Activated T-helper 1 cell treated with anti-CD3 and anti-CD28 coated beads, Interleukin-2, amount 50 U/mL, for 16 hours (primary cell): ENCODE measurements at places on chromosomes 5 and 9.

DNA sequence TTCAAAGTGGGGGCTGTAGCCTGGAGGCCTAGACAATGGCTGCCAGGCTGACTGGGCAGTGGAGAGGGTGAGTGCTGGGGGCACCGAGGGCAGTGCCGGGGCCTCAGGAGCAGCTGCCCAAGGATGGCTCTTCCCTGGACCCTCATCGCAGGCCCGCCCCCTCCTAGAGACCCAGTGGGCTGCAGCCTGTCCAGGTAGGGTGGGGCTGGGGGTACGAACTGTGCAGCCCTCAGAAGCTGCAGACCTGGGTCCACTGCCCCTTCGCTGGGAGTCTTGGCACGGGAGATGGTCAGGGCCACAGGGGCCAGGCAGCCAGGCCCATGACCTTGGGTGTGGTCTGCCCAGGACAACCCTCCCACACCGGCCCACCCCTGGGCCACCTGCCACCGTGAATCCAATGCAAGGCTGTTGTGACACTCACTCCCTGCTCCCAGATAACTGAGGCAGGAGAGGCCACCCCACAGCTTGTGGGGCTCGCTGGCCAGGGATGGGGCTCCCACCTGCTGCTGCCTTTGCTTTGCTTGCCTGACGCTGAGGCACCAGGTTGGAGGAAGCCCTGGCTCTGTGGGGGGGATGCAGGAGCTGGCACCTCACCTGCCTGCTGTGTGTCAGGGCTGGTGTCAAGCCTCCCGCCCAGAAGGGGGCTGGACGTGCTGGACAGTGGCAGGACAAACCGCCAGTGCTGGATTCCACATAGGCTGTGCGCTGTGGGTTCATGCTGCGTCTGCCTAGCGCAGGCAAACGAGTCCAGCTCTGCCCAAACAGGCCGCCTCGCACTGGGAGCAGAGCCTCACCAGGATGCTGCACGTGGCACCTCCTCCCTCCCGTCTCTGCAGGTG lies 23.1 kb upstream of the SLC9A3 start:
- DNase-seq = no peak

- DNase-seq = no peak
Measured at GRCh38 chr5:141662028-141662427, 10.8 kb upstream of the FCHSD1 start.

GRCh38 chr5:78490709-78491485 lies 130.5 kb downstream of the SCAMP1 start:
- no peak for DNase-seq

DNA sequence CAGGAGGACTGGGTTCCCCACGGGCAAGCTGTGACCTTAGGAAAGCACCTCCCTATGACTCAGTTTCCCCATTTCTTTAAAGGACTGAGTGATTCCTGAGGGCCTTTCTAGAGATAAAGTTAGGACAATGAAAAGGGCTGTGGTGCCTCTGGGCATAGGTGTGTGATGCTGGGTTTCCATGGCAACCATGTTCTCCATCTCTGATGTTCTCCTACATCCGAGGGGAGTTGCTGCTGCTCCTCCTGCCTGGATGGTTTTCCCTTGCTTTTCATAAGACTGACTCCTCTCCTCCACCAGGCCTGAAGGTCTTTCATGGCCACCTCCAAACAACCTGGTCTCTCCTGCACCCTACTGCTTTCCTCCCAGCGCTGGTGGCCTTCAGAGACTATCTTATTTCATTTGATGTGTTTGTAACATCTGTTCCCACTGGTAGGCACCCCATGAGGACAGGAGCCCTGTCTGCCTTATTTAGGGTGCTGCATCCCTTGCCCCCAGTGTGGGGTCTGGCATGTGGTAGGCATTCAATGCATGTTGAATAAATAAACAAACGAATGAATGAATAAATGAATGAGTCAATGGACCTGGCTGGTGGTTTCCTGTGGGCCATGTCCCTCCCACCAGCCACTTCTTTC lies 112.2 kb upstream of the HAND1 start:
- DNase-seq = no peak

DNA sequence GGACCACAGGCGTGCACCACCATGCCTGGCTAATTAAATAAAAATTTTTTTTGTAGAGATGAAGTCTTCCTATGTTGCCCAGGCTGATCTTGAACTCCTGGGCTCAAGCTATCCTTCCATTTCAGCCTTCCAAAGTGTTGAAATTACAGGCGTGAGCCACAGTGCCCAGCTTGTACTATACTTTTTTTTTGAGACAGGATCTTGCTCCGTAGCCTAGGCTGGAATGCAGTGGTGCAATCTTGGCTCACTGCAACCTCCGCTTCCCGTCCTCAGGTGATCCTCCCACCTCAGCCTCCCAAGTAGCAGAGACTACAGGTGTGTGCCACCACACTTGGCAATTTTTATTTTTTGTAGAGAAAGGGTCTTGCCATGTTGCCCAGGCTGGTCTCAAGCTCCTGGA lies 5.3 kb upstream of the RAD23B start:
- DNase-seq = no peak

GRCh38 chr9:78026947-78027346 lies 4.7 kb downstream of the GNAQ start:
- no peak for DNase-seq

DNA sequence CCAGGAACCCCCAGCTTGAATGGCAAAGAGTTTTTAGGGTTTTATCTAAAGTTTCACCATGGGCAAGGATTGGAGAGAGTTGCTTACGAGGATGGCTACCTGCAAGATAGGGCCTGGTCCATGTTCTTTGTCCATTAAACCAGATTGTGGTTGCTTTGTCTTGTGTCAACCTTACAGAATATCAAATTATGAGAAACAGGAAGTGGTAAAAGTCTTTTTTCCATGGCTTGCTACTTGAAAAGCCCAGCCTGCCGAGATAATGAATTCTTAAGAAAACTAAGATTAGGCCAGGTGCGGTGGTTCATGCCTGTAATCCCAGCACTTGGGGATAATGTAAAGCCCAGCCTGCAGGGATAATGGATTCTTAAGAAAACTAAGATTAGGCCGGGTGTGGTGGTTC lies 24.4 kb downstream of the ZNF474 start:
- DNase-seq = no peak

DNA sequence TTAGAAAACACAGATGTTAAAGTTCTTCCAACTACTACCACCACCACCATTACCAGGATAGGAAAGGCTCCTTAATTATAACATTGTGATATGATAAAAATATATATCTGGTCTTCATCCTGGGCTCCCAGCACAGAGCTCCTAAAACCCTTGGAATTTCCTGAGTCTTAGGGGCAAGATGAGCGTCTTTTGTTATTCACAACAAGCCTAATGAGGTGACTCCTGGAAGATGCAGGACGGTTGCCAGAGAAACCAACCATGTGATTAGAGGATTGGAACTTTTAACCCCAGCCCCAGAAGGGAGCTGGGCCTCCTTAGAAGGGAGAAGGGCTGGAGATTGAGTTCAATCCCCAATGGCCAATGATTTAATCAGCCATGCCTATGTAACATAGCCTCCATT lies 148.0 kb upstream of the ADRA1B start:
- DNase-seq = no peak

DNA sequence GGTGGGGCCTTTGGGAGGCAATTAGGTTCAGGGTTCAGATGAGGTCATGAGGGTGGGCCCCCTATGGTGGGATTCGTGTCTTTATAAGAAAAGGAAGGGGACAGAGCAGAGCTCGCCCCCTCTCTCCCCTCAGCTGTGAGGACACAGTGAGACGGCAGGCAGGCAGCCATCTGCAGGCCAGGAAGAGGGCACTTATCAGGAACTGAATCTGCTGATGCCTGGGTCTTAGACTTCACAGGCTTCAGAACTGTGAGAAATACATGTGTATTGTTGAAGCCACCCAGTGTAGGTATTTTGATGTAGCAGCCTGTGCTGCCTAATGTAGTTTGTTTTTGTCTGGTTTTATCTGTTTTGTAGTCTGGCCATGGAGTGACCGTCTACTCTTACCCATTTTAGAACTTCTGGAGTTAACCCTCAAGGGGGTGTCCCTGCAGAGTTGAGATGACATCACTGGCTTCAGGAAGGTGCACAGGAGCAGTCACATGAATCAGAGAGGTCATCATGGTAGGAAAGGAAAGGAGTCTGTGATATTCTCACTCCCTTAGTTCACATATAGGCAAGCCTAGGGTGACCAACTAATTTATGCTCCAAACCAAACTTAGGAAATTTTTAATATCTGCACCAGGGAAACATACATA lies 71.0 kb downstream of the LRRC70 start:
- DNase-seq = no peak

GRCh38 chr9:83220730-83221129 lies 157.8 kb upstream of the RASEF start:
- DNase-seq = no peak

DNA sequence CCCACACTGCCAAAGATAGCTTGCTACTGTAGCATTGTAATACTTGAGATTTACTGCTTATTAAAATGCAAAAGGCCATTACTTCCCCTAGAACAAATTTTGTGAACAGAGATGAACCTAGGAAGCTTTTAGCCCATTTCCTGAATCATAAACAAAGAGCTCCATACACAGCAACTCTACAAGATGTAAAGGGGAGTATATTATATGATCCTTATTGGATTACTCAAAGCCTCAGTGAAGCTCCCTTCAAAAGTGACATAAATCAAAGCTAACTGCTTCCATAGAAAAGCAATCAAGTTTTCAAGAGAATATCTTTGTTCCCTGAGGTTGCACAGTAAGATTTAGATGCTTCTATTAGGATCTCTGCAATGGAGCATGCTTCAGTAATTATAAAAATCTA lies 629.8 kb downstream of the EFNA5 start:
- DNase-seq = no peak

- no peak for DNase-seq
Measured at GRCh38 chr5:124283031-124283430, 463.4 kb downstream of the ZNF608 start.

- no peak for DNase-seq
Measured at GRCh38 chr5:170265522-170265921, 32.1 kb downstream of the LCP2 start.

DNA sequence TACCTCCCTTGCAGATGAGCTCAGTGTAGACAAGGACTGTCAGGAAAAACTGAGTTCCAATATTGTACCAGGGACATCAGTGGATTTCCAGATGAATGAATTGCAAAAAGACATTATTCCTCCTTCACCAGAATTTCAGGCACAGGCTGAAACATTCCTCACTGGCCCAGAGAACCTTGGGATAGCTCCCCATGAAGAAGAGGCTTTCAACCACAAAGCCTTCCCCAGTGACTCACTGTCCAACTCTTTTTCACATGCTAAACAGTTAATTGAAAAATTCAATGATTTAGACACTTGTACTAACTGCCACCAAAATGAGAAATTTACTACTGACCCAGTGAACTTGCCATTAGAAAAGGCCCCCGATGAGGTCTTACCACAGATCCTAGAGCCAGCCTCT lies 144.5 kb downstream of the UNC13B start:
- DNase-seq = no peak

GRCh38 chr5:116771466-116772151 lies 197.0 kb upstream of the SEMA6A start:
- DNase-seq = no peak

DNA sequence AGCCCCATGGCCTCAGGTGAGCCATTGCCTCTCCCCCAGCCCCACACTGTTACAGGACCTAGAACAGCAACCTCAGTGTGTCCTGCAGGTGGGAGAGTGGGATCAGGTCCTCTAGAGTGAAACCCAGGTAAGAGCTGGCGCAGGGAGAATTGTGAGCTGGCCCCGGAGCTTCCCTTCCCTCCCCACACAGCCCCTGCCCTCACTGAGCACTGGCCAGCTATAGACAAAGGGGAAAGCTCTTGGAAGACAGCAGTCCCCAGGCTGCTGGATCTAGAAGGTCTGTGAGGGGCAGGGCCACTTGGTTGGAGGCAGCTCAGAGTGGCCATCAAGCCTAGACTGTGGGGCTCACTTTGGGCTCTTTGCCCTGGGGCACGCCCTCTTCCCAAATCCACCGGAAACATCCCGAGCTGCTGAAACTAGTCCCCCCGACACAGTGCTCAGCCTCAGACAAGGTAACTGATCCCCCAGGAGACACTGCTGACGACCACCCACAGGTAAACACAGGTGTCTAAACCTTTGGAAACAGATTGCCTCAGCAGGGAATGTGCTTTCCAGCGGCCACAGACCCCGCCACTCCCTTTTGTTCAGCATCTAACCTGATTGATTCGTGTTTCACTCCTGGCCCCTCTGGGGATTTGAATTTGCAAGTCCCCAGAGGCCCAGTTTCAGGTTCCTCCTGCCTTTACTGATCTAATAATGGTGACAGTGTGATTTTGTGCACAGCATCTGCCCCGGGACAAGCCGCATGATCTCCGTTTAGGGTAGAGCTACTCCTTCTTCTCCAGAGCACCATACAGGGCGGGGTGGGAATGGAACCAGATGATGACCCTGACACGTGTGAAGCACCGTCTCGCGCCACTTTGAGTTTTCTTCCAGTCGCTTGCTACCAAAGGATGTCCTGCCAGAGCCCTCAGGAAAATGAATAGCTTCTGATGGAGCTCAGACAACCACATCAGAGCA lies 42.2 kb upstream of the ADAMTS2 start:
- no peak for DNase-seq

GRCh38 chr5:130110328-130110727 lies 206.1 kb downstream of the CHSY3 start:
- no peak for DNase-seq

GRCh38 chr9:110936237-110936636 lies 102.0 kb downstream of the LPAR1 start:
- no peak for DNase-seq

DNA sequence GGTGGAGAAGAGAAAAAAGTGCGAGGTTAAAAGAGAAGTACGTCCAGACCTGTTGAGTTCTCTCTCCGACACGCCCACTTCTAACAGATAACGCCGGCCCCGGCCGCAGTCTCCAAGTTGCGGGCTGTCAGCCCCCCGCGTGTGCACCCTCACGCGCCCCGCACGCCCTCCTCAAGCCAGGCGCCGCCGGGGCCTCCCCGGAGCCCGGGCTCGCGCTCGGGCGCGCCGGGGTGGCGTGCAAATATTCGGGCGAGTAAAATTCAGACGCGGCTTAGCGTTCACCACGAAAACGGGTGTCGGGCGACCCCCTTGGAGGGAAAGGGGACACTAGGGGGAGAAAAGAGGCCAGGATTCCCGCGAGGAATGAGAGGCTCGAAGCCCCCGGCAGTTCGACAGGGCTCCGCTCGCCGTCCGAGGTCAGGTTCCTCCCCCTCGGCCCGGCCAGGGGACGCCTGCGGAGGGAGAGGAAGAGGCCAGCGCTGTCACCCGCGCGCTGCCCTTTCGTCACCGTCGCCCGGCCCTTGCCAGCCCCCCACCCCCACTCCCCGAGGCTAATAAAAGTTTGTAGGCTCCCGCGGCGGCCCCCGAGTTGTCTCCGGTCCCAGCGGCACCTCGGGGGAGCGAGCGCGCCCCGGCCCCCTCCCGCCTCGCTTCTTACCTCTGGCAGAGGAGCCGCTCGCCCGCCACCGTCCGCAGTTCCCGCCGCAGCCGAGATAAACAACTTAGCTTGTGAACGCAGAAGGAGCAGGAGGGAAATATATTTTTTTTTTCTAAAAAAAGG lies 743 bp downstream of the NR3C1 start:
- peak; percentile 35 for DNase-seq

GRCh38 chr5:50786073-50786472 lies 119.6 kb downstream of the PARP8 start:
- DNase-seq = no peak

- DNase-seq = no peak
Measured at GRCh38 chr9:38439291-38439915, 15.1 kb upstream of the IGFBPL1 start.

GRCh38 chr9:129889941-129890717 lies 54.9 kb downstream of the USP20 start:
- peak; percentile 37 for DNase-seq

GRCh38 chr9:109107402-109108240 lies 12.1 kb downstream of the TMEM245 start:
- no peak for DNase-seq
